Amygdala (tissue), 56 donors: ENCODE measurements at places on chromosomes 1 and 21.

DNA sequence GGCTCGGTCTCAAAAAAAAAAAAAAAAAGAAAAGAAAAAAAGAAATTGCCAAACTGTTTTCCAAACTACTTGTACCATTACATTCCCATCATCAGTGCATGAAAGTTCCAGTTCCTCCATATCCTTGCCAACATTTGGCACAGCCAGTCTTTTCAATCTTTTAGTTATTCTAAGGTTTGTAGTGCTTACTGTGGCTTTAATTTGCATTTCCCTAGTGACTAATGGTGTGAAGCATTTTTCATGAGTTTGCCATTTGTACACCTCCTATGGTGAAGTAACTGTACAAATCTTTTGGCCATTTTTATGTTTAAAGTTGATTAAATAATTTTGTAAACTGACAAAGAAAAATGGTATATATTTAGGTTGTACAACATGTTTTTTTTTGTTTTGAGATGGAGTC, 70.7 kb downstream of the DEGS1 start:
- DNase-seq = no peak

DNA sequence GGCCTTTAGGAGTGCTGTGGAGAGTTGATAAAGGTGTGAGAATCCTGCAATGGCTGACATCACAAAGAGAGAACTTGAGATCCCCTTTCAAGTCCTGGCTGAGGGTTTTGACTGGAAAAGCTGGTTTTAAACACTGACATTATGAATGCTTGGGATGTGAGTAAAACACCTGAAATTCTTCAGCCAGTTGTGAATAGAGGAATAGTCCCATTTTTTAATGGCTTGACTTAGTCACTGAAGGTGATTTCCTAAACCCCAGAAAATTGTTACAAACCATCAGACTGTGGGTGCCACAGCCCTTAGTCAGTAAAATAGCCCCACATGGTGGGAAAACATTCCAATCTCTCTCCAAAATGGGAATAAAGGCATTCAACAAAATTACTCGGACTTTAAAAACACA, 107.7 kb upstream of the LMO4 start:
- DNase-seq = no peak

DNA sequence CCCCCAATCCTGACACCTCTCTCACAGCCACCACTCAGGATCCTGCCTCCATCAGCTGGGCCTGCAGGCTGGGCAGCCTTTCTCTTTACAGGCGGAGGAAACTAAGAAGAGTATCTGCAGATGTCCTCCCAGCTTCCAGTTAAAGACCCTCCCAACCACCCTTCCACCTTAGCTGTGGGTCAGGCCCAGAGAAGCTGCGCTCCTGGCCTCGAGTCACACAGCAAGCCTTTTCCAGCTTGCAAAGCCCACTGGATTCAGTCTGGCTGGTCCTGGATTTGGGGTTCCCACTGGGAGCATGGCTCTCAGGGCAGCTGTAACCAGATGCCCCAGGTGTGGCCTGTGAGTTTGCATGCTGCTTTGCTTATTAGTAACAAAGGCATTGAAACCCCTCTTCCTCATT, 19.9 kb downstream of the KCNQ4 start:
- DNase-seq = no peak

DNA sequence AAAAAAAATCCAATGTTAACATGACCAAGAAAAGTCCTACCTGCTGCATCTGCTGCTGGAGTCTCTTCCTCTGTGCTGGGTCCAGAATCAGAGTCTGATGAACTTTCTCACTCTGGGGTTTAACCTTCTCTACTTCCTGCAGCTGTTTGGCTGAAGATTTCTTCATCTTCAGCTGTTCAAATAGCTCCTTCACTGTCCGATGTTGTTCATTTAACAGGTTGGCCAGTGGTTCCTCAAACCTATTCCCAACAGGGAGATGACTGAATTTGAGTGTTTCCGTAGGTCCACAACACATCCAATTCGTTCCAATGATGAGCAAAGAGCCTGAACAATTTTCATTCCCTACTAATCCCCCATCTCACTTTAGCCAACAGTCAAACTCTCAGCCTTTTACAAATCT, 79.4 kb downstream of the GON4L start:
- no peak for DNase-seq

GRCh38 chr1:118841521-118841920, 146.6 kb downstream of the TBX15 start:
- DNase-seq = no peak

DNA sequence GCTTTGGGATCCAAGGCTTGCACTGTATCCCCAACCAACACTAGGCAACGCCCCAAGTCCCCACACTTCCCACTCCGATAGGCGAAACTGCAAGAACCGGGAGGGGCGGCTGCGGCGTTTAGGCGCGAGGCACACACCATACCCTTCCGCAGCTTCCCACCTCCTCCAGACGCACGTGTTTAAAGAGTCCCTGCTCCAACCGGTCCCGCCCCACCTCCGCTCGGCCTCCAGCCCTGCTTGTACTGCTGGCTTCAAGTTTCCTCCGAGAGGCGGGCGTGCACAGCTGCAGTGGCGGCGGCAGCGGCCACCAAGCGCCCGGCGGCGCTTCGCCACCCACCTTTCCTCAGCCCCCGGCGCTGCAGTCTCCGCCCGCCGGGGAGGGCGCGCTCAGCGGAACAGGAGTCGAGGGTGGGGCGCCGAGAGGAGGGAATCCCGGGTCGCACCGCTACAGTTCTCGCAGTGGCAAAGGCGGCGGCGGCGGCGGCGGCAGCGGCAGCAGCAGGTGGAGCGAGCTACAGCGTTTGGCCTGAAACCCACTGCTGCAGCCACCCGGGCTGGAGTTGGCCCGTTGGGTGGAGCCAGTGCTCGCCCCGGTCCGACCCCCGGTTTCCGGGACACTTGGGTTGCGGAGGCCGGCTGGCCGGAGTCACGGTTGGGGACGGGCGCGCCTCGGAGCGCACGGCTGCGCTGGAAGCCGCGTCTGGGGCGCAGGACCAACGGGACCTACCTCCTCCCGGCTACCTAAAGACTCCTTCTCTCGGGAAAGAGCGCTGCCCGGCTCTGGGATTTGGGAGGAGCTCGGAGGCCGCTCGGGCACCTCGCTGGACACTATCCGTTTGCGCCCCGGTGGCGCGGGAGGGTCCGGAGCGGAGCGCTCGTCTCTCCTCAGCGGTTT, at the start of gene CNIH3:
CNIH3 (plus strand) TSS at position 457 of the 895 bp plus-strand sequence. CDS start 858 bp downstream, outside the sequence.
- peak; percentile 46 for DNase-seq

GRCh38 chr1:224647449-224647848, 31.3 kb downstream of the CNIH3 start:
- no peak for DNase-seq

DNA sequence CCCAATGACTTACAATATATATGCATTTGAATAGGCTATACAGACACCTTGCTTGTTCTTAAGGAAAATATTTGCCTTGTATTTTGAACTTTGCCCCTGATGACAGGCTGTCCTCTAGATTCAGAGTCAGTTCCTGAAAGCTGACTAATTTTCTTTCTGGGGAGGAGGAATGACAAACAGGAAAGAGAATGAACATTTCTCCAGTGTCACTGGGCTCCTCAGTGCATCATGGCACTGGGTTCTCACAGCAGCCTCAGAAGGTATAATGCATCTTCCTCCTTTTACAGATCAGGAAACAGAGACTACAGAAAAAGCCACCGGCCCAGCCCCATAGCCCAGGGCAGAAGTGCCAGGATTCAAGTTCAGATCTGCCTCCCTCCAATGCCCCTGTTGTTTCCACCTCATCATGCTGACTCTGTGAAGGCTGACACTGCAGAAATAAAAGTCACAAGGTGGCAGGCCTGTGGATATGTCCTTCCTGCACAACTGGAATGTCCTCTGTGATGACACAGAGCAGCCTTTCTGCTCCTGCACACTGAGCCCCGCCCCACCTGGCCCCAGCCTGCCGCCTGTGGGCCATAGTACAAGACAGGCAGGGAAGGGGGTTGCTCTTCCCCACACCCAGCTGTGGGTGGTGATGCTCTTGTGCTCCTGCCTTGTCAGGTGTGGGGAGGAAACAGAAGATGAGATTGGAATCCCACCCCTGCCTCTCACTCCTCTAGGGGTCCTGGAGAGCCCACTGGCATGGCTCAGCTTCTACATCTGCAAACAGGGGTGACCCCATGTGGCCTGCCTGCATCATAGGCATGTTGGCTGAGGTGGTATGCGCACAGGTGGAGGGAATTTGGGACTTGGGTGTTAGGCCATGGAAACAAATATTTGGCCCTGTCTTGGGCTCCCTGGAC, 6.4 kb downstream of the TTC22 start:
- no peak for DNase-seq

DNA sequence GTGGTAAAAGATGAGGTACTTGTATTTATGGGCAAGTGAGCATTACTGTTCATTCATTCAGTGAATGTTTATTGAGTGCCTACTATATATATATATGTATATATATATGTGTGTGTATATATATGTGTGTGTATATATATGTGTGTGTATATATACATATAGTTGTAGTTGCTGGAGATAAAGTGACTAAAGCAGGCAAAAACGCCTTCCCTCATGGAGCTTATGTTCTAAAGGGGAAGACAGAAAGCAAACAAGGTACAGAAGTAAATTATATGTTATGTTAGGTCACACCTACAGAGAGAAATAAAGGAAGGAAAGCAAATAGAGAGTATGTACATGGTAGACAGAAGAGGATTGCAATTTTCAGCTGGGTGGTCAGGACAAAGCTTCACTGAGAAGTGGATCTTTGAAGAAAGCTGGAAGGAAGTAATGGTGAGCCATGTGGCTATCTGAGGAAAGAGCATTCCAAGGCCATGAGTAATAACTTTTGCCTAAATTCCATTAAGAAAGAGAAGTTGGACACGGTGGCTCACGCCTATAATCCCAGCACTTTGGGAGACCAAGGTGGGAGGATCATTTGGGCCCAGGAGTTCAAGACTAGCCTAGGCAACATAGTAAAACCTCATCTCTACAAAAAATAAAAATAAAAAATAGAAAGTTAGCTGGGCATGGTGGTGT, 33.5 kb upstream of the KLF17 start:
- DNase-seq = no peak

GRCh38 chr1:182995894-182996293, 27.3 kb upstream of the LAMC1 start:
- no peak for DNase-seq

GRCh38 chr1:5917281-5917590, 75.0 kb downstream of the NPHP4 start:
- DNase-seq = no peak

- no peak for DNase-seq
These were observed 3.0 kb downstream of the ZC3H12A start for GRCh38 chr1:37477198-37477931.

DNA sequence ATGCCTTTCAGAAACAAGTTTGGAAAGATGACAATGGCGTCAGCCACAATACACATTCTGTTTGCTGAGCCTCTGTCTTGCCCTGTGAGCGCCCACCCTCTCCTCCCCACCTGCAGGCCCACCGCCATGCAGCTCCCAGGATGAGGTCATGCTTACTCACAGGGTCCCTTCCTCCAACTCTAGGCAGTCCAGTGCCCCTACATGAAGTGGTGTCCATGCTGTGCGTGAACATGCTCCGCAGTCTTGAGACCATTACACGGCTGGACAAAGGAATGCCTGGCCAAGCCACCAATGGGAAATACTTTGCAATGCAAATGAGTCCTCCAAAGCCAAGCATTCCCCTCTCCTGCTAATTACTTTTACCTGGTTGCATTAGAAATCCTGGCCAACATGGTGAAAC, 92.2 kb downstream of the CD58 start:
- no peak for DNase-seq

GRCh38 chr1:16167331-16168143, 11.7 kb upstream of the EPHA2 start:
- DNase-seq = no peak
